Activated CD4-positive, alpha-beta memory T cell treated with anti-CD3 and anti-CD28 coated beads for 36 hours (primary cell): ENCODE measurements at places on chromosomes 16 and 17.

DNA sequence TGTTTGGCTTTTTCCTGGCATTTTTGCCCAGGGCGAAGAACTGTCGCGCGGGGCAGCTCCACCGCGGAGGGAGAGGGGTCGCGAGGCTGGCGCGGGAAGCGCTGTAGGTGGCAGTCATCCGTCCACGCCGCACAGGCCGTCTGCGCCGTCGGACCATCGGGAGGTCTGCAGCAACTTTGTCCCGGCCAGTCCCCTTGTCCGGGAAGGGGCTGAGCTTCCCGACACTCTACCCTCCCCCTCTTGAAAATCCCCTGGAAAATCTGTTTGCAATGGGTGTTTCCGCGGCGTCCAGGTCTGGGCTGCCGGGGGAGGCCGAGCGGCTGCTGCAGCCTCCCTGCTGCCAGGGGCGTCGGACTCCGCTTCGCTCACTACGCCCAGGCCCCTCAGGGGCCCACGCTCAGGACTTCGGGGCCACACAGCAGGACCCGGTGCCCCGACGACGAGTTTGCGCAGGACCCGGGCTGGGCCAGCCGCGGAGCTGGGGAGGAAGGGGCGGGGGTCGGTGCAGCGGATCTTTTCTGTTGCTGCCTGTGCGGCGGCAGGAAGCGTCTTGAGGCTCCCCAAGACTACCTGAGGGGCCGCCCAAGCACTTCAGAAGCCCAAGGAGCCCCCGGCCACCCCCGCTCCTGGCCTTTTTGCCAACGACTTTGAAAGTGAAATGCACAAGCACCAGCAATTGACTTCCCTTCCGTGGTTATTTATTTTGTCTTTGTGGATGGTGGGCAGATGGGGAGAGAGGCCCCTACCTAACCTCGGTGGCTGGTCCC, 2.3 kb upstream of the CBX4 start:
- DNase-seq = peak; percentile 33

DNA sequence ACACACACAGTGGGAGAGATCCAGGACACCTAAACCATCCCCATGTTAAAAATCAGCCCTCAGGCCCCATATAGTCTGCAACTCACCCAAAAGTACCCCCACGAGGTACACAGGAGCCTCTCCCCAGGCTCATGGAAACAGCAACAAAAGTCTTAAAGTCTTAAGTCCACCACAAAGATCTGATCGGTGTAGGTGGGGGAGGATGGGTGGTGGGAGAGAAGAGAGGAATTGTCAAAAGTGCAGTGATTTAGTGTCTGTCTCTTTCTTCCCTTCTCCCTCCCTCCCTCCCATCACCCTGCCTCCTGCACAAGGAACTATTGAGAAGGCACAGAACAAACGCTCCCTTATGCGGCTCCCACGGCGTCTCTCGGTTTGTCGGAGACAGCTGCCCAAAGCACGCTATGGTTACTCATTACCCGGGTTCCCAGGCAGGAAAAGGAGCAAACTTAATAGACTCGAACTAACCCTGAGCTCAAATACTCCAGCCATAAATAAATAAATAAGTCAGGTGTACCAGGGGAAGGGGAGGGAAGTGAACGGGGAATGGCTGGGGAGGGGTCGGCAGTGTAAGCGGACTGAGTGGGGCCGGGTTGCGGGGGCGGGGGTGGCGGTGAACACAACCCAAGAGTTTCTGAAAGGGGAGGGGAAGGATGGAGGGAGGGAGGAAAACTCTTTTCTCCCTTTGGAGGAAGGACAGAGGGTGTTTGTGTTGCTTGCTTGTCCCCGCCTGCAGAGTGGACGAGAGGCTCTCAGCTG, 477.4 kb downstream of the SLC39A11 start:
- DNase-seq = no peak

DNA sequence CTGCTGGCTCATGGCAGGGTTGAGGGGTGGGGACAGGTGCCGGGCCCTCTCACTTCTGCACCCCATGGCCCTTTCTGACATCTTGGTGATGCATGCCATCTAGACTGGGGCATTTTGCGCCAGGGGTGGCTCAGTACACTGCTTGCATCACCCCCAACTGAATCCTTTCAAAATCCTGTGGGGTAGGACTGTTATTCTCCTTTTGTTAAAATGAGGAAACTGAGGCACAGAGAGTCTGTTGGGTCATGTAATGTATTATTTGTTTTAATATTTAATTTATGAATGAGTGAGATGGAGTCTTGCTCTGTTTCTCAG, 9.9 kb downstream of the ADCY7 start:
- no peak for DNase-seq

- peak; percentile 61 for DNase-seq
Measured at GRCh38 chr16:50841081-50841886, 99.4 kb downstream of the CYLD start.

- no peak for DNase-seq
Measured at GRCh38 chr17:42518046-42518754, 17.8 kb upstream of the NAGLU start.

DNA sequence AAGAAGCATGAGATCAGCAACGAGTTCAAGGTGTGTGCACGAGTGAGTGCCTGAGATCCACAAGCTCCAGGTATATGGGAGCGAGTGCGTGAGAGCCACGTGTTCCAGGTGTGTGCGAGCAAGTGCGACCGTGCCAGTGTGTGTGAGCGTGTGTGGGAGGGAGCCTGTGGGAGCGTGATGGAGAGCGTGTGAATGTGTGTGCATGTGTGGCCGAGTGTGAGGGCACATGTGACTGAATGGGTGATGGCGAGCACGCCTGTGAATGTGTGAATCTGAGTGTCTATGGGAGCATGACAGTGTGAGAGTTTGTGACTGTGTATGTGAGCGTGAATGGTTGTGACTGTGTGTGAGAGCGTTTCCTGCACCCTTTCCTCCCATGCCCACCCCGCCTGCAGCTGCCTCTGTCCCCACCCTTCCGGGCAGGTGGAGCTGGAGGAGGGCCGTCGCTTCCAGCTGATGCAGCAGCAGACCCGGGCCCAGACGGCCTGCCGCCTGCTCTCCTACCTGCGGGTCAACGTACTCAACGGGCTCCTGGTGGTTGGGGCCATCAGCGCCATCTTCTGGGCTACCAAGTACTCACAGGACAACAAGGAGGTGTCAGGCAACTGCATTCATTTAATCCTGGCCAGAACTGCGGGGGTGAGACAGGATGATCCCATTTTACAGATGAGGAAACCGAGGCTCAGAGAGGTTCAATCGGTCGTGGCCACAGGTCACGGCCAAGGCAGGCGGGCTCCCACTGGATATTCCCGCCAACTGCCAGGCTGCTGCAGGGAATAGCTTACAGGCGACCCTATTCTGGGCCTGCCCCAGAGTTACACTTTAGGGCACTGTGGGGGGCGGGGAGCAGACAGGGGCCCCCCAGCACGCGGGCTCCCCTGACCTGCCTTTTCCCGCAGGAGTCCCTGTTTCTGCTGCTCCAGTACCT, 3.7 kb downstream of the TMC8 start:
- peak; percentile 87 for DNase-seq

- DNase-seq = no peak
Measured at GRCh38 chr16:47866423-47866822, 289.4 kb downstream of the ABCC12 start.
